Right hindlimb (tissue), 1 donor: ENCODE measurements at places on chromosomes 1 and 21.

- no peak for DNase-seq
Observed at GRCh38 chr1:113770031-113770430, 10.7 kb upstream of the PHTF1 start.

DNA sequence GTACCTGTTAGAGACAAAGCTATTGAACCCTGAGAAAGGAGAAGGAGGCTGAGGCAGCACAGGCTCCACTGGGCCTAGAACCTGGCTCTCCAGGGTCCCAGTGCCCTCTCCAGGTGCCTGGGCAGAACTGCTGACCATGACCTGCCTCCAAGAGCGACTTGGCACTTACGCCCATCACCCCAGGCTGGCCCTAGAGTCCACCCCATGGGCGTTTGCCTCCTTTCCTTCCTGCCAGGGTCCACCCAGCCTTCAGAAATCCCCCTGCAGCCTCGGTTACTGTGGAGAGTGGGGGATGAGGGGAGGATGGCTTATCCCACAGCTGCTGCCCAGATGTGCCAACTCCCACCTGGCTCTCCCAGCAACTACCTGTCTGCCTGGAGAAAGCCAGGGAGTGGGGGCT lies 14.7 kb upstream of the C1QA start:
- DNase-seq = no peak

GRCh38 chr1:24919791-24920532 lies 10.1 kb downstream of the RUNX3 start:
- no peak for DNase-seq

DNA sequence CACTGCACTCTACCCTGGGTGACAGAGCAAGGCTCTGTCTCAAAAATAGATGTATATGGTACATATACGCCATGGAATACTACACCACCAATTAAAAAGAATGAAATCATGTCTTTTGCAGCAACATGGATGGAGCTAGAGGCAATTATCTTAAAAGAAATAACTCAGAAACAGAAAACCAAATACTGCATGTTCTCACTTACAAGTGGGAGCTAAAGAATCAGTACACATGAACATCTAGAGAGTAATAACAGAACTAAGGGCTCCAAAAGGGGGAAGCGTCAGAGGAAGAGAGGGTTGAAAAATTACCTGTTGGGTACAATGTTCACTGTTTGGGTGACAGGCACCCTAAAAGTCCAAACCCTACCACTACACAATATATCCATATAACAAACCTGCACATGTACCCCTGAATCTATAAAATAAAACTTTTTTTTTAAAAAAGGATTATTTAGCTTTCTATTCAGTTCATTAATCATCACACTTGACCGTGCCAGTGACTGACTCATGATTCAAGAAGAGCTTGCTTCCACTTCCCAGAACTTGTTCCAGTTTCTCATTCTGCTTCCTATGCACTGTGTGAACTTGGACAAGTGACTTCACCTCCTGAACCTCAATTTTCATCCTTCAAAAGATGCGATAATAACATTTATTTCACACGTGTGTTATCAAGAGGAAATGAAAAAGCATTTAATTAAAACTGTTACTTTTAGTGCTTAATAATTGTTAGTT lies 109.6 kb downstream of the PLPP3 start:
- no peak for DNase-seq

- no peak for DNase-seq
Observed at GRCh38 chr1:3588395-3588794, 22.9 kb downstream of the MEGF6 start.

DNA sequence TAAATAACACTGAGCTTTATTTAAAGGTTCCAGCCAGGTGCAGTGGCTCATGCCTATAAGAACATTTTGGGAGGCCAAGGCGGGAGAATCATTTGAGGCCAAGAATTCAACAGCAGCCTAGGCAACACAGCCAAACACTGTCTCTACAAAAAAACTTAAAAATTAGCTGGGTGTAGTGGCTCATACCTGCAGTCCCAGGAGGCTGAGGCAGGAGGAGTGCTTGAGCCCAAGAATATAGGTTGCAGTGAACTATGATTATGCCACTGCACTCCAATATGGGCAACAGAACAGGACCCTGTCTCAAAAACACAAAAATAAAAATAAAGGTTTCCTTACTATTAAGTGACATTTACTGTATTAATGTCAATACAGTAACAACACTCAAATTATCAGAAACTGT lies 2.1 kb downstream of the TAF12 start:
- no peak for DNase-seq

DNA sequence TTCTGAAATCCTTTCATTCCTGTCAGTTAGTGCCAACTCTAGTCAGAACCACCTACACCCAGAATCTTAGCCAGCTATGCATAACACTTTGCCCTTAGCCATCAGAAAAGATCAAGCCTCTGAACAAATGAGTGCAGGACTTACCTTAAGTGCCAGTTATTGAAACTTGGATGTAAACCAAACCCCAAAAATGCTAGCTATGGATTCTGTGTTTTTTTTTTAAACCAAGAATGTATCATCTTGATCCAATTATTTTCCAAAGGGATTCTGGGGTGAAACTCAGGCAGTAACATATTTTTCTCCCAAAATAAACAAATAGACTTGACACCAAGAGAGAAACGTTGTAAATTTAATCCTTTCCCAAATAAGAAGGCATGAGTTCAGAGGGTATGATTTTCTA lies 538.6 kb upstream of the ADAMTS5 start:
- no peak for DNase-seq

GRCh38 chr21:45736690-45737484 lies 93.4 kb downstream of the PCBP3 start:
- no peak for DNase-seq

GRCh38 chr1:201489643-201490261 lies 17.2 kb downstream of the CSRP1 start:
- no peak for DNase-seq

- peak; percentile 77 for DNase-seq
Observed at GRCh38 chr1:155093911-155094621, 15.4 kb downstream of the EFNA3 start.

GRCh38 chr1:43557744-43558245 lies 27.1 kb downstream of the PTPRF start:
- no peak for DNase-seq

- DNase-seq = no peak
Observed at GRCh38 chr1:41510531-41511238, 26.2 kb upstream of the EDN2 start.

DNA sequence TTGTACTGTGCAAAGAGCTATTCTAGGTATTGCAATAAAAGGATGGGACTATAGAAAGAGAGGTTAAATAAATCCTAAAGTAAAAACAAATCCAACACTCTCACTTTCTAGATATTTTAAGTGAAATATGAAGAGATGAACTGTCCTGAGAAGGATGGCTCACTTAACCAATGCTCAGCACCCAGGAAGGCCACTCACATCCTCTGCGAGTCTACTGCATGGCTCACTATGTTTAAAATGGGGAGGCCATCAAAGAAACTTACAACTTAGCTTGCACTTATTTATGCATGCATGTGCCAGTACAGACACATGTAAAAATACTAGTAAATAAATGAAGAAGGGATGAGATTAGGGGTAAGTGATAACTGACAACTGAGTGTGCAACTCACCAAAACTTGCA lies 37.5 kb downstream of the PLPPR5 start:
- DNase-seq = no peak

GRCh38 chr21:45560106-45561021 lies 18.1 kb upstream of the SLC19A1 start:
- no peak for DNase-seq
